Stimulated activated CD4-positive, alpha-beta T cell treated with anti-CD3 and anti-CD28 coated beads, Interleukin-15, amount 100 ng/mL, for 1 hour (primary cell): ENCODE measurements at places on chromosomes 5 and 9.

DNA sequence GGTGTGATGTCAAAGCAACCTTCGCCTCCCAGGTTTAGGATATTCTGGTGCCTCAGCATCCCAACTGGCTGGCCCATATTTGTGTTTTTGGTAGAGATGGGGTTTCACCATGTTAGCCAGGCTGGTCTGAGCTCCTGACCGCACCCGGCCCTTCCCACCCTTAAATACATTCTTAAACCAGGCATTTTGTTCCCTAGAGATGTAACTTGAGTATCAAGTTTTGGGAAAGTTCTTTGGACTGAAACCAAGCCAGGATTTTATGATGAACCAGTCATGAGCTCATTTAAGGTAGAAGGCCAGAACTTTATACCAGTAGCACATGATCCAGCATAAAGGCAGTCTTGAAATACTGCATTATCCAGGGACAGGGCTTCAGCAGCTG lies 3.5 kb downstream of the RPL7A start:
- no peak for DNase-seq

- no peak for DNase-seq
Measured at GRCh38 chr5:169099801-169100734, 200.9 kb downstream of the SLIT3 start.

DNA sequence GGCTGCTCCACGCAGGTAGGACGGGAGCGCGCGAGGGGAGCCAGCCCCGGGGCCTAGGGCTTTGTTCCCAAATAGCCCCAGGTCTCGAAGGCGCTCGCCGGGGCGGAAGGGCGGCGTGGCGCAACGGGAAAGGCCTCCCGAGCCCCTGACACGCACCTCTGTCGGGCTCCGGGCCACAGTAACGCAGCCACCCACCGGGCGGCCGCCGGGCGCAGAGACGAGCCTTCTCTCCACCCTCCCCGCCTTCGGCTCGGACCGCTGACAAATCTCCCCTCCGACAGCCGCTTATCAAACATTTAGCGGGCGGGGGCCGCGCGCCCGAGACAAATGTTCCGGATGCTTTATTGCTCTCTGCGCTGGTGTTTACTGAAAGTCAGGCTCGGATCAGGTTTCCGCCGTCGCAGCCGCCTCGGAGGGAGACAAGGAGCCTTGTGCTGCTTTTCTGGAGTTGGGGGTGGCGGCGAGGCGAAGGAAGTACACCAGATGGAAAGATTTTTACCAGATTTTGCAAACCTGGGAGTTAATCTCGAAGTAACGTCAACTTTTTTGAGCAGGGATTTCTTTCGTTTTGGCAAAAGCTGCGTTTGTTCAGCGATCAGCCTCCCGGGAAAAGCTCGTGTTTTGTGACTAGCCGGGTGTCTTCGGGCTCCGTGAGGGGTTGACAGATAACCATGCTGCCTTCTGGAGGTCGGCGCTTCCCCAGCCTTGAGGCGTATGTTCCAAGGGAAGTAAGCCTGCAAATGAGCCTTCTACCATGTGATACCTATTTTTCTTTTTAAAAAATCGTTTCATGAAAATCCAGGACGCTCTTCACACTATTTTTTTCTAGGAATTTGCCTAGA lies 950 bp downstream of the RGMB start:
- no peak for DNase-seq

- DNase-seq: no peak
Measured at GRCh38 chr5:126624534-126624933, 23.8 kb downstream of the PHAX start.

DNA sequence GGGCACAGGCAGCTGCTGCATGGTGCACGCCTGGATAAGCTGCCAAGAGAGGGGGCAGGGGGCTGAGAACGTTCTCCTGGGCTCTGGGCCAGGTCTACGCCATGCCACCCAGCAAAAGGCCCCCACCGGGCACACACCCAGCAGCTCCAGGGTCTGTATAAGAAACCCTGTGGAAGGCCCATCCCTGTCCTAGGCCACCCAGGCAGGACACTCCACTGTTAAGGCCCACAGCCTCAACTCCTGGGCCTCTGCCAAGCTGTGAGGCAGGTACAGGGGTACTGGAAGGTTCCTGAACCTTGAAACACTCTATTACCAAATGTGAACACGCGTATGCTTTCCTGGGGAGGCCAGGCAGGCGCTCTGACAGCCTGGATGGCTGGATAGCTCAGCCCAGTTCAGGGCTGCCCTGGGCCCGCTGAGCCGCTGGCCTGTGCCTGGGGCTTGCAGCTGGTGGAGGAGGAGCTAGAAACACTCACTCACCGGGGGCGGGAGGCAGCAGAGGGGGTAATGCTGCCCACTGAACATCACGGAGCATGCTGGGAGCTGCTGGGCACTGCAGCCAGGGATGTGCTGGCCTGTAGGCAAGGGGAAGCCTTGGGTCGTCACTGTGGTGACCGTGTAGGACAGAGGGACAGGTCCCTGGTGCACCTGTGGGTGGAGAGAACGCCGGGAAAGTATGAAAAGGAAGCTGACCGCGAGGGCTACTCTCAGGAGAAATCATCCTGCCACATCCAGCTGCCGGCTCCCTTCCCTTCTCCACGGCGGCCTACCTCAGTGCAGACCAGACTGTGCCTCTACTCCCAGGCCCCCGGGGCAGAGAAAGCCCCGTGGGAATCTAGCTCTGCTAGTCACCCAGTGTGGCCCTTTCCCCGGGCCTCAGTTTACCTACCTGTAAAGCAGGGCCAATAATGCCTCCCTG lies 6.0 kb downstream of the RNF44 start:
- DNase-seq: no peak

DNA sequence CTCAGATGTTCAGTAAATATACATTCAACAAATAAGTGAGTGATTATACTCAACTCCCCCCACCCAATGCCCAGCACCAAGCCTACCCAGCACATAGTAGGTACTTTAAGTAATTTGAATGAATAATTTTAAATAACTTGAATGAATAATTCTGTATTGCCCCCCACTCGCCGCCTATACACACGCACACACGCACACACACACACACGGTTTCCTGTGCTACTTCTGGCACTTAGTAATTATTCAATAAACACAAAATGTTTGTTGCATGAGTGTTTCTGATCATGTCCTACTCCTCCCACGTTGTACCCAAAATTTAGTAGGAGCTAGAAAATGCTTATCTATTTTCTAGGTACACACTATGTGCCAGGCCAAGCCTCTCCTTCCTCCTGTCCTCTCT lies 16.2 kb downstream of the PCDH12 start:
- no peak for DNase-seq

- no peak for DNase-seq
Measured at GRCh38 chr9:38346811-38347210, 45.7 kb upstream of the ALDH1B1 start.
